ENCODE measurements at places on chromosomes 1 and 21.

DNA sequence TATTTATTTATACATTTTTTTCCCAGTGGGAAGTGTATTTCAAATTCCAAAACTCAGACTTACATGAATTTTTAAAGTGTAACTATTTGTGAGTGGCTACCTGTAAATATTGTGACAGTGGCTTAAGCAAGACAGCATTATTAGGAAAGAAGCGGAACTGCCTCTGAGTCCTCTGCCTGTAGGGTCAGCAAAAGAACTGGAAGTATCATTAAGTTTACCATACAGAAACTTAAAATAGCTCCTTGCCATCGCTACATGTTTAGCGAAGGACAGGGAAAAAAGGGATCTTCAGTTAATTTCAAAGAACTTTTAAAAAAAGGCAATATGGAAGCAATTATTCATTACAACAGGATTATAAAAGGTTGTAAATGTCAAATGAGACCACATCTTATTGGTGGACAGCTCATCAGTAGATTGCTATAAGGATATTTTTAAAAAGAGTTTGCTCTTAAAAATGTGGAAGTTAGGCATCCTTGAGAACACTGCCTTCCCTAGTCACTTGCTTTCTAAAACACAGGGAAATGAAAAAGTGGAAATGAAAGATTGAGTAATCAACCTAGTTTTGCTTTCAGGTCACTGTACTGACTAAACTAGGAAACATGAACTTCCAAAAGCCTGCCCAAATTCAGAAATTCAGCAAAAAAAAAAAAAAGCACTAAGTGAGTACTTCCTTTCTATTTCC lies 39.2 kb downstream of the NSL1 start:
- peak; percentile 22 for DNase-seq

- no peak for DNase-seq
Measured at GRCh38 chr21:37119421-37120218, 46.6 kb downstream of the TTC3 start.

DNA sequence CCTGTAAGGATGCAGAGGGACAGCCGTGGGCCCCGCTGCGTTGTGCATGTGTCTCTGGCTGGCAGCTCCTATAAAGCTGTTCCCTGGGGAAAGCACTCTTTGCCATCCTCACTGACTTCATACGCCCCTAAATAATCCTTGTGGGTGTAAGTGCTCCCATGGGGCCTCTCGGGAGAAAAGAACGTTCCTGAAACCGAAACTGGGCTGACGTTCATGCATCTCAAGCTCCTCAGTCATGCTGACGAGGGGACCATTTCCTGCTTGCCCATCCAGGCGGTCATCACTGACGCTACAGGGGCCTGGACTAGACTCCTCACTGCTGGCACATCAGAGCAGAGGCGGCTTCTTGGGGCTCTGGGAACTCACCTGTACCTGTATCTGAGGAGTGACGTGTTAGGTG lies 73.1 kb upstream of the USP24 start:
- no peak for DNase-seq

DNA sequence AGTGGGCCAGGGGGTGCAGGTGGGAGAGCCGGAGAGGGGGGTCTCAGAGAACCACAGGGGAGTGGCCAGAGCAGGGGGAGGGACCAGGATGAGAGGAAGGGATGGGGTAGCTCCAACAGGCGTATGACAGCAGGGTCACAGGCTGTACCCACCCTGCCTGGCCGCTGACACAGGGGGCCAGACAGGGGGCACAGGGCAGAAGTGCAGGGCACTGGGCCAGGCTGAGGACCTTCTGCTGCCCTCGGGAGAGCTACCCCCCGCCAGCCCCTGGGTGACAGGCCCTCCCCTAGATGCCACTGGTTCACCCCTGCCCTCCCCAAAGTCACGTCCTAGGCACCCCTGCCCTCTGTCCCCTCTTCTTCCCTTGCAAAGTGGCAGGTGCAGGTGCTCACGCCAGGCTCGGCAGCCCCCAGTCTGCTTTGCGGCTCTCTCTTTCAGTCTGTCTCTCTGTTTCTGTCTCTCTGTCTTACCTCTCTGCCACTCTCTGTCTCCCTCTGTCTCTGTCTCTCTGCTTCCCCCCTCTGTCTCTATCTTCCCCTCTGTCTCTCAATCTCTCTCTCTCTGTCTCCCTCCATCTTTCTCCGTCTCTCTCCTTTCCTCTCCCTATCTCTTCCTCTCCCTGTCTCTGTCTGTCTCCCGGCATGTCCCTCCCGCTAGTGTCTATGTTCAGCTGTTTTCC lies 48.5 kb downstream of the WNT9A start:
- DNase-seq: no peak

DNA sequence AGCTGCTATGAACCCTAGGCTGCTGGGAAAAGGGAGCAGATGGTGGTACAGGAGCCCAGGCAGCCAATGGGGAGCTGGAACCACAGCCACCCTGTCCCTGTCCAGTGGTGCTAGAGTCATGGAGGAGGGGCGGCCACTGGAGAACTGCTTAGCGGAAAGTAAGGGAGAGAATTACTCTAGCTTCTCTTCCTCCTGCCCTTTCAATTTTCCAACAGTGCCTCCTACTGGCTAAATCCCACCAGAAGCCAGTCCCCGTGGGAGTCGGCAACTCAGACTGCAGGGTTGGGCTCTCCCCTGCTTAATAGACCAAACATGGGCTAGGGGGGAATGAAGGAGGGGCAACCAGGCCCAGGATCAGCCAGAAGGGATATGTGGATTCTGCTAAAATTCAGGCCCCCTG lies 154.5 kb downstream of the ACTL8 start:
- DNase-seq: peak; percentile 43

GRCh38 chr1:98176936-98177335 lies 256.1 kb upstream of the DPYD start:
- DNase-seq: no peak

GRCh38 chr21:42475526-42476387 lies 20.3 kb downstream of the RSPH1 start:
- DNase-seq: no peak

DNA sequence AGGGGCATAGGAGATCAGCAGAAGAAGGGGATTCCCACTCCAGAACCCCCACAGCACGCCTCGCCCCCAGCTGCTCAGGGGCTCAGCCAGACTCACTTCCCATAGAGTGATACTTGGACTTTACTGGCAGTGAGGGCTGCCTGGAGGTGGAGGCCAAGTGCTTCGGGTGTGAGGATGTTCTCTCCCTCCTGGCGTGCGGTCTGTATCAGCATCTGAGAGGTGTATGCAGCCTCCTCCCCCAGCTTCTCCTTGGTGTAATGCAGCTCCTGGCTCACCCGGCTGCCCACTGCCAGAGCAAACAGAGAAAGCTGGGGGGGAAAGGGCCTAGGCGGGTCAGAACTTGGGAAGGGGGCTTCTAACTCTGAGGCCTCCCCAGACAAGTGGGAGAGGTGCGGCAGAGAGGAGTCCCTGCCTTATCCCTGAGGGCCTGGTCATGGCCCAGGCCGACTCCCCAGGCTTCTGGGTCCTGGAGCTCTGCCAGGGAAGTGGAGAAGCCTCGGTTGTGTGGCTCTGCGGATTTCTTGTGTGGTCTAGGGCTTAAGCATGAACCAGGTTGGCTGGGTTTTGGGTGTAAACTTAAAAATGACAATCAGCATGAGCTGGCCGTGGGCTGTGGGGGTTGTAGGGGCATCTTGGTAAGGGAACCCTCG lies 10.9 kb downstream of the PTCH2 start:
- no peak for DNase-seq

- DNase-seq: no peak
Measured at GRCh38 chr1:188708795-188709535, 1768.7 kb downstream of the BRINP3 start.

- no peak for DNase-seq
Measured at GRCh38 chr1:75614399-75614756, 3.5 kb upstream of the SLC44A5 start.

DNA sequence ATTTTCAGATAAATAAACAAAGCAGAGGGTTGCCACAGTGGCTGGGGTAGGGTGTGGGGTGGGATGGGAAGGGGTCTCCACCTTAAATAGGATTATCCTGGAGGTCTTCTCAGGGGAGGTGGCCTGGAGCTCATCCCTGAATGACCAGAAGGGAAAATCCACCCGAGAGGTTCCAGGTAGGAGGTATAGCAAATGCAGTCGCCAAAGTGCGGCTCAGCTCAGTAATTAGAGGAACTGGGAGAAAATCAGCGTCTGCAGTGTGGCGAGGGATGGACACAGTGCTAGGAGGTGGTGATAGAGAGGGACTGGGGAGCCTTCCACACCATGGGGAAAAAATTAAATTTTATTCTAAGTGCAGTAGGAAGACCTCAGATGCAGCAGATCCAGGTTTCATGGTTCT lies 584.5 kb downstream of the MATN1 start:
- DNase-seq: no peak

- no peak for DNase-seq
Measured at GRCh38 chr1:168088511-168089325, 48.0 kb downstream of the GPR161 start.

- no peak for DNase-seq
Measured at GRCh38 chr21:20163167-20163566, 835.0 kb upstream of the NCAM2 start.

DNA sequence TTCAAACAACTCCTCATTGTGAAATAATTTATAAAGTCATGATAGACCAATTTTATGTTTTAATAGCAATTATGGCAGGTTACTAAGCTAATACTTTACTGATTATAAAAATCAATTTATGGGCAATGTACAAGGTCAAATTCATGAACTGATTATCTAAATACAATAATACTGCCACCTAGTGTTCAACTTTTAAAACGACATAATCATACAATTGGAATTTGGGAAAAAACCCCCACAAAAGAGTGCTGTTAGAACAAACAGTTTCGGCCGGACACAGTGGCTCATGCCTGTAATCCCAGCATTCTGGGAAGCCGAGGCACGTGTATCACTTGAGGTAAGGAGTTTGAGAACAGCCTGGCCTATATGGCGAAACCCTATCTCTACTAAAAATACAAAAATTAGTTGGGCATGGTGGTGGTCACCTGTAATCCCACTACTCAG lies 14.0 kb downstream of the GTF2B start:
- no peak for DNase-seq

DNA sequence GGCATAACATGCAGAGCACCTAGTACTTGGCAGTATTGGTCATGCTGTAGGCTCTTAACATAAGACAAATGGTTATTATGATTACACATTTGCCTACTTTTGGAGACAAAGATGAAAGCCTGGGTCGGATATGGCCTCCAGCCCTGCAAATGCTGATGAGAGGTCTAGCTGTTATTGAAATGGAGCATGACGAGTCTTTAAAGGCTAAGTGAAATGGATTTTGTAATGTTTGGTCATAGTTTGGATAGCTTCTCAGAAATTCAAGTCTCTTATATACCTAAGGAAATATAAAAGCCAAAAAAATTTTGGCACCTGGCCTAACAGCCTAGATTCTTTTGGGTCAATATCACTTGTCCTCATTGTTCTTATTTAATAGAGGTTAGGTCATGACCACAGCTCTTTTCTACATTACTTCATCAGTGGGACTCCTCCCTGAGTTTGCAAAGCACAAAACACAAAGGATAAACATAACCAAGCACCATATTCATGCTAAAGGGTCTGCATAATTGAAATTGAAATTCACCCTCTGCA lies 69.2 kb upstream of the WLS start:
- no peak for DNase-seq

GRCh38 chr1:27967884-27968466 lies 8.2 kb downstream of the XKR8 start:
- DNase-seq: no peak

- peak; percentile 57 for DNase-seq
Measured at GRCh38 chr1:225427235-225428067, at the start of gene LBR. TSS of gene LBR (minus strand) at chr1:225428038. CDS start at chr1:225424075, 3,963 bp downstream.

DNA sequence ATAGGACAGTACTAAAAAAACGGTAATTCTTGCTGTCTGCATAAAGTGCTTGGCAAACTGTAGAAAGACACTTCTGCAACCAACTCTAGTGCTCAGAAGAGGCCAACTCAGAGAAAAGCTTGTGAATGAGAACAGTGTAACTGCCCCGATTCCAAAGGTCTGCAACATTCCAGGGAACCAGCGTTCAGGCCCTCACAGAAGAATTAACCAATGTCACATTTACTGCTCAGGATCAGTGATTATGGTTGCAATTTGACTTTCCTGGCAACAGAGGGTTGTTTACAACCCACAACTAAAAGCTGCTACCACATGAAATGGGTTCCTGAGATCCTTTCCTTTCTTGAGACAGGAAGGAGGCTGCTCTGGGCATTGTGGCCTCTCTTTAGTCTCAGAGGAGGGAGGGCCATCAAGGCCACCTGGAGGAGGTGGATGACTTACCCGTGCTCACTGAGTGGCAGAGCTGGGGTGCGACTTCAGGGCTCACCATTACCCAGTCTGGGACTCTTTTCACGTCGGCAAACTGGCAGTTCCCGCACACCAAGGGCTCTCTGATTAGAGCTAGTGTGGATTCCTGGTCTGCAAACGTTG lies 15.3 kb downstream of the SRSF4 start:
- no peak for DNase-seq

DNA sequence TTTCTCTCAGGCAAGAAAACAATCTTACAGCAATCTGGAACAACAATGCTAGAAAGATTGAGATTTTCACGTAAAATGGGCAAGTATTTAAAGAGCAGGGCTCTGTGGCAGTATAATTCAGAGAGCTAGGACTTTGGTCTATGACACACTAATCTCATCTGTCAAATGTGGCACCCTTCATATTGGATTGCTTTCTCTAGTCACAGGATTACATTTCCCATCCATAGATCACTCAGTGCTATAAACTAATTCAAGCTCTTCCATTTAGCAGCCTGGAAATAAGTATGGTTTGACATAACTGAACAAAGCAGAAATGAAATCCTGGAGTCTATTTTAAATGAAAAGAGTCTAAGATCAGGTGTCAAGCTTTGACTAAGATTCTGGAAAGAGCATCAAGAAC lies 263.1 kb upstream of the TMPRSS15 start:
- no peak for DNase-seq

DNA sequence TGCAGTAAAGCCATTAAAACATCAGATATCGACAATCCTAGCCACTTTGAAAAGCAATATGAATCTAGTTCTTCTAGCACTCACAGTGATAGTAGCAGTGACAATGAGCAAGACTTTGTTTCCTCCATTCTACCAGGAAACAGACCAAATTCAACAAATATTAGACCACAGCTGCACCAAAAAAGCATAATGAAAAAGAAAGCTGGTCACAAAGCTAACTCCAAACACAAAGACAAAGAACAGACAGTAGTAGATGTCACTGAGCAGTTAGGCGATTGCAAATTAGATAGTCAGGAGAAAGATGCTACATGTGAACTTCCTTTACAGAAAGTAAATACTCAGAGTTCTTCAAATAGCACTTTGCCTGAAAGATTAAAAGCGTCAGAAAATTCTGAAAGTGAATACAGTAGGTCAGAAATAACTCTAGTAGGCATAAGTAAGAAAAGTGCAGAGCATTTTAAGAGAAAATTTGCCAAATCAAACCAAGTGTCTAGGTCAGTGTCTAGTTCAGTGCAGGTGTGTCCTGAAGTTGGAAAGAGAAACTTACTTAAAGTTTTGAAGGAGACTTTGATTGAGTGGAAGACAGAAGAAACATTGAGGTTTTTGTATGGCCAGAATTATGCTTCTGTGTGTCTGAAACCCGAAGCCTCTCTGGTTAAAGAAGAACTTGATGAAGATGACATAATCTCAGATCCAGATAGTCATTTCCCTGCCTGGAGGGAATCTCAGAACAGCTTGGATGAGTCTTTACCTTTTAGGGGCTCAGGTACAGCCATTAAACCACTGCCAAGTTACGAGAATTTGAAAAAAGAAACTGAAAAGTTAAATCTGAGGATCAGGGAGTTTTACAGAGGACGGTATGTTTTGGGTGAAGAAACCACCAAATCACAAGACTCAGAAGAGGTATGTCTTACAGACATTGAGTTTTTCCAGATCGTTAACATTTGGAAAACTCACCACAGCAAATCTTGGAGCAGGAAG lies 24.9 kb downstream of the RPAP2 start:
- no peak for DNase-seq
